Stimulated activated naive B cell treated with anti-CD40 and anti-IgM and Interleukin-4, amounts not matched to agents 10 μg/mL and 1 μg/mL and 100 μg/mL, for 72 hours (primary cell): ENCODE measurements at places on chromosomes 5 and 9.

GRCh38 chr5:160441311-160441781 lies 19.7 kb downstream of the PTTG1 start:
- no peak for DNase-seq

DNA sequence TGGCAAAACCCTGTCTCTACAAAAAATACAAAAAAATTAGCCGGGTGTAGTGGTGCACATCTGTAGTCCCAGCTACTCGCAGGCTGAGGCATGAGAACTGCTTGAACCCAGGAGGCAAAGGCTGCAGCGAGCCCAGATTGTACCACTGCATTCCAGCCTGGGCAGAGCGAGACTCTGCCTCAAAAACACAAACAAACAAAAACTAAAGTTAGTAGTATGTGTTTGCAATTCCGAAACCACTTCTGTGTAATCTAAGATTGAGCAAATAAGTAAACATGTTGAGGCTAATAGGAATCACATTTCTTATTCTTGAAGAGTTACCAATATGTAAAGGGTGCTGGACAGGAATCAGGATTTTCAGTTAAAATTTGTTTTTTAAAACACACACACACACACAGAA lies 70.0 kb upstream of the SUSD1 start:
- DNase-seq, result no peak

DNA sequence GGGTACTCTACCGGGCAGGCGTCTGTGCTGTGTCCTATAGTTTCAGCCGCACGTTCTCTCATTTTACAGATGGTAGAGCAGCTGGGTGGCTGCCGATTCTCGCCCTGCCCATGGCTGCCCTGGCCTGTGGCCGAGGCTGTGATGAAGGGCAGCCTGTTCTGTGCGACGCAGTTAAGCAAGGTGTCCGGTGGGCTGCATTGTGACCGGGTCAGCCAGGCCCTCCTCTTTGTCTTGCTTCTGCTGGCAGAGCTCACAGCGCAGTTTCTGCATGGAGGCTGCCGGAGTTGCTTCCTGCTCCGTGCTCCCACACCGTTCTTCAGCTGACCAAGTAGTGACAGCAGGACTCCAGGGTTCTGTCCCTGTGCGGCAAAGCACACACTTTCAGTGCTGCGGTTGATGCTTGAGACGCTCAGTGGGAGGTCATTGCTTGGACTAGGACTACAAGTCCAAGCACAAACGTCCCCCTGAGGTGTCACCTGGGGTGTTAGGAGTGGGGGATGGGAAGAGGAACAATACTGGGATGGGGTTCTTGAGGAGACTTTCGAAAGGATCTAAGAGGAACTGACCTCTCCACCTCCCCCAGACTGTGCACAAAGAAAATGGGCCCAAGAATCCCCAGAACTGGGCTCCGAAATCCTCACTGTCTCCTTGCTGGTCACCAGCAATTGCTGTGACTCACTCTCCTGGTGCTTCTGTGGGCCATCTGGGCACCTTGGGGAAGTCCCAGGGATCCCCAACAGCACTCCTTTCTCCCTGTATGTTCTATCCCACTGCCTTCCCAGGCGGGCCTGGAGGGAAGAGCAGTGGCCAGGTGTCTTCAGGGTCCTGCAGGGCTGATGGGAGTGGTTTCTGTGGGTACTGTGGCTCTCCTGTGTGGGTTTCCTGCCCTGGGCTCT lies 58.2 kb downstream of the GADD45G start:
- no peak for DNase-seq

GRCh38 chr9:91843093-91843492 lies 106.9 kb downstream of the ROR2 start:
- DNase-seq, result no peak

DNA sequence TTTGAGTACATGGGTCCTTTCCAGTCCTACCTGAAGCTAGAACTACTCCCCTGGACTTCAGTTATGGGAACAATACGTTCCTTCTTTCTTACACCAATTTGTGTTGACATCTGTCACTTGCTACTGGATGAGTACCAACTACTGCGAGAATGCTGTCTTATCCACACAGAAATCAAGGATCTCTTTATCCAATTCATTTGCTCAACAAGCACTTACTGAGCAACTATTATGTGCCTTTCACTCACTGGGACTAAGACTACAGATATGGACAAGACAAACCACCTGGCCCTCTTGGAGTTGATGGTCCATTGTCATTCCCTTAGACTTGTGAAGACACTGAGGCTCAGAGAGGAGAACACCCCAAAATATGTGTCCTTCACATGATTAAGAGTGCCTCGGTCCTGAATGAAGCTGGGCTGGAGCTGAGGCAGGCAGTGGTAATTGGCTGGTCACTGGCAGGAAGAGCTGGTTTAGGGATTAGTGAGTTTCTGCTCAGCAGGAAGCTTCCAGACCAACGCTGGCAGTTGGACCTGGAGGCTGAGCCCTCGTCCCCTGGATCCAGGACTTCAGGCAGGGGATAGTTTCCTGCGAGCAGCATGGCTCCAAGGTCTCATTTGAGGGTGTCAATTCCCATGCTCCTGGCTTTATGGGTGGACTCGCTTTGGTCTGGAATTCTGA lies 8.4 kb upstream of the ARSI start:
- no peak for DNase-seq

GRCh38 chr9:11755951-11756350 lies 937.2 kb upstream of the TYRP1 start:
- no peak for DNase-seq

GRCh38 chr5:134406390-134406789 lies 5.3 kb downstream of the CDKN2AIPNL start:
- no peak for DNase-seq

- DNase-seq, result no peak
Measured at GRCh38 chr9:116000748-116001329, 152.8 kb upstream of the PAPPA start.

DNA sequence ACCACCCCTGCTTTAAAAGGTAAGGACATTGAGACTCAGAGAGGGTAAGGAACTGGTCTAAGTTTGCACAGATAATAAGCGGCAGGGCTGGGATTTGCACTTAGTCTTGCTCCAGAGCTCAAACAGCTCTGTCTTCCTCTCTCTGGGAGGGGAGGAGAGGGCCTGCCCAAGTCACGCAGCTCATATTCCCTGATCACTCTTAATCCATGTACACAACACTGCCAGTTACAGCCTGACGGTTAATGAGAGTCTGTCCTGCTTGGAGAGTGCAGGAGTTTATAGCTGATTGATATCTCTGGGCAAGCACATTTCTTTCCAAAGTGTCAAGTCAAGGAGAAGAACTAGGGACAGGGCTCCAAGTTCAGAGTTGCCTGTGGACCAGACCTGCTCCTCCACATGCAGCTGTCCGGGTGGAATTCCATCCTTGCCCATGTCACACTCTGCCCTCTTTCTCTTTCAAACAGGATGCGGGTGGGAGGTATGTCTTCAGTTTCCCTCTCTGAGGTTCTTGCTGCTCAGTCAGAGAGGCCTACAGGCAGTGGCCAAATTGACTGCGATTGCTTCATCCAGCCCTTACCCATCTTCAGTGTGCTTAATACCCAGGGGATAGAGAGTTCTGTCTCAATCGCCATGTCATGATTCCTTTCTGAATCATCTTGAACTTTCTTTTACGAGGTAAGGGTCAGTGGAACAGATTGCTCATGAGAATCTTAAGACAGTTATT lies 54.5 kb downstream of the GALNT12 start:
- DNase-seq, result no peak

DNA sequence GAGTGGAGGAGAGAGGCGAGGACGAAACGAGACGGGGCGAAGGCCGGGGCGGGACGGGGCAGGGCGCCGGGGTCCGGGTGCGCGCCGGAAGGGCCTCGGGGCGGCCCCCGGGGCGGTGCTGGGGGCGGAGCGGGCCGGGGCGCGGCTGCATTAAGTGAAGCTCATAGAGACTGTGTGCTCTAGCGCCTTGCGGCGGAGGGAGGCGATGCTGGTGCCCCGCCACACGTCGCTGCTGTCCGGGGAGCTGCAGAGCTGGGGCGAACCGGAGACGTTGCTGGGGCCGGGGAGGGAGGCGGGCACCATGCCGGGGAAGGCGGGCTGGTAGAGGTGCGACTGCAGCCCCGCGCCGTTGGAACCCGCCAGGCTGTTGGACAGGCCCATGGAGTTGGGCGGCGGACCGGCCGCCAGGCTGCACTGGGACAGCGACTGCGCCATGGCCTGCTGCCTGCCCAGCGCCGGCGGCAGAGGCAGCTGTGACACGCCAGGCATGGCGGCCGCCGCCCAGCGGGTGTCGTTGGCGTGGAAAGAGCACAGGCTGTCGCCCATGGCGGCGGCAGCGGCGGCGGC lies 8.3 kb downstream of the OTP start:
- DNase-seq, result peak; percentile 49

DNA sequence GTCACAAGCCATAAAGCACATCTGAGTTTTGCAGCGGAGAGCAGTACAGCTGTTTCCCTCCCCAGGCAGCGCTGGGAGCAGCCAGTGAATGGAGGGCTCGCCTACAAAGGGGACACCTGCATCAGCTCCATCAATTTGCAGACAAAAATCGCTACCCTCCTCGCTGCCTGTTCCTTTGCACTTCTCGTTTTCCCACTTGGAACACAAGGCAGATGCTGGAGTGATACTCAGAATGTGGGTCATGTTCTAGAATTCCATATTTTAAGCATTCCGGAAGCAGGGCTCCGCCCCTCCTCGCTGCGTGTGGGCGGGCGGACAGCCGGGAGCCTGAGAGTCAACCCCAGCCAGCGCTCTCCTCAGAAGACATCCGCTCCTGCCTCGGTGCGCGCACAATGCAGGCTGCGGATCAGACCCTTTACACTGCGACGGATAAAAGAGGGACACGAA lies 92.1 kb downstream of the LMNB1 start:
- no peak for DNase-seq

DNA sequence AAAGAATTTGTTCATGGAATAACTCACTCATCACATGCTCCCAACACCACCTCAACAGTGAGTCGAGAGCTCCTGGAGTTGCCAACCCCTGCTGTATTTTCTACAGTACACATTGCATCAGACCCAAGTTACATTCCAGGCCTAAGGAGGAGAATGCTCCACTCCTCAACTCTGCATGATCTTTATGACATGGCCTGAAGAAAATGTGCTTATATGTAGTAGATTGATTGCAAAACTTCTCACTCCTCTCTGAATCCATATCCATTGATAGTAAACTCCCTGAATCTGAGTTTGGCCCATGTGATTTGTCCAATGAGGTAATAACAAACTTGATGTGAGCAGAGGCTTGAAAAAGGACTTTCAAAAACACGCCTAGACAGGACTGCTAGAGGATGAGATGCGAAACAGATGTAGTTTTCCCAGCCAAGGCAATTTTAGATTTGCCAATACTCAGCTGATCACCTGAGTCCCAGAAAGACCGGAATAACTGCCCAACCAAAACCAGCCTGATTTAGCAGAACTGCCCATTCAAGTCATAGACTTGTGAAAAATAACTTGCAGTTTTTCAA lies 29.0 kb upstream of the PAPPA start:
- no peak for DNase-seq

DNA sequence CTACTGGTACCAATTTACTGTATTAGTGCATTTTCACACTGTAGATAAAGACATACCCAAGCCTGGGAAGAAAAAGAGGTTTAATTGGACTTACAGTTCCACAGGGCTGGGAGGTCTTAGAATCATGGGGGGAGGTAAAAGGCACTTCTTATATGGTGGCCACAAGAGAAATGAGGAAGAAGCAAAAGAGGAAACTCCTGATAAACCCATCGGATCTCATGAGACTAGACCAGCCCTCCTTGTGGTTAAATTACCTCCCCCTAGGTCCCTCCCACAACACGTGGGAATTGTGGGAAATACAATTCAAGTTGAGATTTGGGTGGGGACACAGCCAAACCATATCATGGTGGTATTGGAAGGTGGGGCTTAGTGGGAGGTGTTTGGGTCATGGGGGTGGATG lies 56.5 kb upstream of the SPDL1 start:
- DNase-seq, result no peak

DNA sequence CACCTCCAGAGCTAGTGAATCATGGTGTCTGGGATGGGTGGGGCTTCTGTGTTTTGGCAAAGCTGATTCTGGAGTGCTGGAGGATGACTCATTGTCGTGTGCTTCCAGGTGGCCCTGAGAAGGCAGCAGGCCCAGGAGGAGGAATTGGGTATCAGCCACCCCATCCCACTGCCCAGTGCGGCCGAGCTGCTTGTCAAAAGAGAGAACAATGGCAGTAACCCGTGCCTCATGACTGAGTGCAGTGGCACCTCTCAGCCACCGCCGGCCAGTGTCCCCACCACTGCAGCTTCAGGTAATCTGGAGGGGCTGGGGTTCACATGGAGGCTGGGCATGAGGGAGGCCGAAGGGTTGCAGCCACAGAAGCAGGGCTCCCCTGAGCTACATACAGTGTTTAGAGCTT lies 5.4 kb downstream of the DMRT1 start:
- no peak for DNase-seq

- DNase-seq, result no peak
Measured at GRCh38 chr5:100889896-100890295, 13.2 kb downstream of the ST8SIA4 start.

- DNase-seq, result no peak
Measured at GRCh38 chr5:83467371-83468035, 4.0 kb upstream of the VCAN start.
